NCI-H69 (cell line): ENCODE measurements at places on chromosomes 1 and 21.

DNA sequence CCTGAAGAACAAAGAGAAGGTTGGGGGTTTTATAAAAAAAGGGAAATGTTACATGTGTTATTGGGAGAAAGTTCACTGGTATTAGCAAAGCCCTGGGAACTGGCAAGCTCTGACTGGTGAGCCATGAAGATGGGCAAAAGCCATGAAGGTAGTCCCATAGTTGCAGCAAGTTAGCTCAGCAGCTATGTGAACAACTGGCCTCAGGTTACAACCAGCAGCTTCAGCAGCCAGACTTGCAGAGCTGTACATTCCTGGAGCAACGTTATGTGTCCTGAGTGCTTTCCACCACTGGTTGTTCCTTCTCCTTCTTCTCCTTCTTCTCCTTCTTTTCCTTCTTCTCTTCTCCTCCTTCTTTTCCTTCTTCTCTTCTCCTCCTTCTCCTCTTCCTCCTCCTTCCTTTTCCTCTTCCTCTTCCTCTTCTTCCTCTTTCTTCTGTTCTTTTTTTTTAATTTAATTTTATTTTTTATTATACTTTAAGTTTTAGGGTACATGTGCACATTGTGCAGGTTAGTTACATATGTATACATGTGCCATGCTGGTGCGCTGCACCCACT, 56.1 kb upstream of the TLR5 start:
- no peak for DNase-seq

DNA sequence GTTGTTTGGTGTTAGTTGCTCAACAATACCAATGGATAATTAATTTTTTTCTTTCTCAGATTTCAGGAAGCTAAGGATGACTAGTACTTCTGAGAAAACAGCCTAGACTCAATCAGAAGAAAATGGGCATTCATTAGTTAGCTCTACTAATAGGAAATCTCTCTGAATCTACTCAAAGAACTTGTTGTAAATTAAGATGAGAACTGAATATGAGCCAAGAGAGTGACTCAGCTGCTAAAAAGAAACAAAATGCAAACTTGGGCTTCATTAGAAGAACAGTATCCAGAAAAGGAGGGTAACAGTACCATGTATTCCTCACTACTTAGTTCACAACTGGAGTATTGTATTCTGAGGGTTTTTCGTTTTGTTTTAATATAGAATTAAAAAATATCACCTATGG, 12.5 kb downstream of the FOXJ3 start:
- no peak for DNase-seq

- peak; percentile 45 for DNase-seq
These were observed 6.9 kb downstream of the PINK1 start for GRCh38 chr1:20640183-20640597.

- DNase-seq: no peak
These were observed 16.9 kb upstream of the PWP2 start for GRCh38 chr21:44090325-44090724.

GRCh38 chr1:65503427-65503826, 83.0 kb downstream of the LEPR start:
- no peak for DNase-seq

GRCh38 chr1:222331765-222332164, 216.1 kb downstream of the HHIPL2 start:
- no peak for DNase-seq
